ENCODE measurements at places on chromosomes 5 and 9. TPM values are rescaled to one million over a fixed set of nuclear protein-coding genes. Genes with fewer than 3 reads are reported as not detected.

GRCh38 chr5:36530215-36530614, 76.2 kb upstream of the SLC1A3 start:
- DNase-seq = no peak

SLC34A1 gene
- 0.05 TPM for total RNA-seq

DNA sequence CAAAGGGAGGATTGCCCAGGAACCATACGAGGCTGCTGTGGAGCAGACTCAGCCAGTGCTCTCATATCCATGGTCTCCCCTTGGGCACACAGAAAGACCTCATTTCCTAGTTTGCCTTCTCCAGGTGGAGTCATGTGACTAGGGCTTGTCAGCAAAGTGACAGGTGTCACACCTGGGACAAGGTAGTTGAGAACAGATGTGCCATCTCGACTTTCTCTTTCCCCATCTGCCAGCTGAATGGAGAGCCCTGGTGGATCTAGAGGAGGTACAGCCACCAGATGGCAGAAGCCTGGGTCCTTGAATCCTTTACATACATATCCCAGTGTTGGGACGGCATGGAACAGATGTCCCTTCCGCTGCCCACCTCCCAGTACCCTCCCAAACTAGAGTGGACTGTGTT, 42.9 kb upstream of the ALDOB start:
- DNase-seq = no peak

GRCh38 chr9:130149031-130149430, 23.2 kb upstream of the NCS1 start:
- no peak for DNase-seq

LCN2 gene
- 0.14 TPM for total RNA-seq

DNA sequence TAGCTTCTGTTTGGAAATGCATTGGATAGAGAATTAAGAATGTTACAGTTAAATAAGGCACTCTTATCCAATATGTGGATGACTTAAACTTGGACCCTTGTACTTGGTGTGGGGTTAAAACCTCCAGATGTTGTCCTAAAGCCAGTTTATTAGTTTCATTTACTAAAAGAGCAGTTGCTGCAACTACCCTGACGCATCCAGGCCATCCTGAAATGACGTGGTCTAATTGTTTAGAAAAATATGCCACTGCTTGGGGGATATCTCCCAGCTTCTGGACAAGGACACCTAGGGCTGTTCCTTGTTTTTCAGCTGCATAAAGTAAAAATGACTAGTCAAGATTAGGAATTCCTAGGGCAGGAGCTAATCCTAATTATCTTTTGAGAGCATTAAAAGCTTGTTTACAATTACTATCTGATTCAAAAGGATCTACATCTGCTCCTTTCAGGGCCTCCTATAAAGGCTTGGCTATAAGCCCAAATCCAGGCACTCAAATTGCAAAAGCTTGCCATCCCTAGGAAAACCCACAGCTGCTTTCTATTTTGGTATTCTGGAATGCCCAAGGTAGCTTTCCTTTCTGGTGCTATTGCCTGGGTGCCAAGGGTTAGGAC, 45.7 kb upstream of the SLCO4C1 start:
- DNase-seq = no peak

DNA sequence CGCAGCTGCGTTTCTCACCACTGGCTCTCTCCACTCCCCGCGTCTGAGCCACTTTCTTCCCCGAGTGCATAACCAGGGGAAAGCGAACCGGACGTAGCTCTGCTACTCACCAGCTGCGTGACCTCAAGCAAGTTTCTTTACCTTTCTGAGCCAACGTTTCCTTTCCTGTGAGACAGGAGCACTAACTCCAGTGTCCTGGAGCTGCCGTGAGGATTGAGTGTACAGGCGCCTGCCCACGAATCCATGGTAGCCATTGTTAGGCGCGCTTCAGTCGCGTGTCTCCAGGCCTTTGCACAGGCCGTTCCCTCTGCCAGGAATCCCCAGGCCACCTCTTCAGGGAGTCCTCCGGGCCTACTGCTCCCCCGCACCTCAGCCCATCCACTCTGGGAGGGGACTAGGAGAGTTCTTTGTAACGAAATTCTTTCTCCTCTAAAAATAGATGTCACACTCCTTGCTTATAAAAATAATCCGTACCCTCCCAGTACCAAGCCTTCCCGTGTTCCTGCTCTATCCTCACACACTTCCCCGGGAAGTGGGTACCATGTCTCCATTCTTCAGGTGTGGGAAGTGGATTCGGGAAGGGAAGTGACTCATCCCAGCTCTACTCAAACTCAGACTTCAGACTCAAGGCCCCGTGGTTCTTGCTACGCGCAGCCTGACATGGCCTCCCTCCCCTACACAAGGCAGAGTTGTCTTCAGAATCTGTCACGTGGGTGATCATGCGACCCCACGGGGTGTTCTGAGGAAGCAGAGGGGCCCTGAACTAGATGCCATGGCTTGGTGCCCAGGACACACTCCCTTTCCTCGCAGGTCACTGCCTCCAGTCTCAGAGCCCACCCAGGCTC, 16.1 kb upstream of the CRB2 start:
- peak; percentile 90 for DNase-seq

CLTA gene
- 646 TPM for total RNA-seq

- DNase-seq = no peak
Measured at GRCh38 chr9:88587182-88587581, 52.2 kb downstream of the NXNL2 start.
